SIG-M5 (cell line): ENCODE measurements at places on chromosomes 1 and 21.

DNA sequence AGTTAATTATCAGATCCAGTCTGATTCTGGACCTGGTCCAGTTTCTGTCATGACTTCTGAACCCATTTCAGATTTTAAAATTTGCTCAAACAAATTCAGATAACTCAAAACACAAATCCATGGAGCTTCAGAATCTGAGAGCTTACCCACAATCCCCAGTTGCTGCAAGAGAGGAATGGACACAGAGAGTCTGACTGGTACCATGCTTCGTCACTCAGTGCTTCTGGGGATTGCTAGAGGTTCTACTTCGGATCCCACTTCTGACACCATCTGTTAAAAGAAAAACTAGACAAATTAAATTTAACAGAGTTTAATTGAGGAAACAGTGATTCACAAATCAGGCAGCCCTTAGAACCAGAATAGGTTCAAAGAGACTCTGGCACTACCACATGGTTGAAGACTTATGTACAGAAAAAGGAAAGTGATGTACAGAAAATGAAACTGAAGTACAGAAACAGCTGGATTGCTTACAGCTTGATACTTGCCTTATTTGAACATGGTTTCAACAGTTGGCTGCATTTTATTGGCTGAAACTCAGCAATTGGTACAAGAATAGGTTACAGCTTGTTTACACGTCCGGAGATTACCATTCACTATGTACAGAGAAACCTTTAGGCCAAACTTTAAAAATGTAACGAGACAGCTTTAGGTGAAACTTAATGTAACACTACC, 60.7 kb upstream of the TEKT2 start:
- DNase-seq: no peak

DNA sequence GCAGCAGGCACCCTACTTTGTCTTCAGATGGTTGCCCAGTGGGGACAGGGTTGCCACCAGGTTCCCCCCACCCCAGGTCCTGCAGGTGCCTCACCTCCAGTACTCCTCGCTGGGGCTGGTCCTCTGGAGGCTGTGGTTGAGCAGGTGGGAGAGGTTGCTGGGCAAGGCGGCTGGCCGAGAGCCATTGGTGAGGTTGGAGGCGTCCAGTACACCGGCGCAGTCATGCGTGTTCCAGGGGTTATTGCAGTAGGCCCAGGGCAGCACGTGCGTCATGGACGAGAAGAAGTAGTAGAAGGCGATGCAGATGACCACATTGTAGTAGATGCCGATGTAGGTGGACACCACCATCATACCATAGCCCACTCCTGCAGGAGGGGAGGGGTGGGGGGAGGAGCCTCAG, 16.9 kb downstream of the CCDC24 start:
- DNase-seq: no peak

DNA sequence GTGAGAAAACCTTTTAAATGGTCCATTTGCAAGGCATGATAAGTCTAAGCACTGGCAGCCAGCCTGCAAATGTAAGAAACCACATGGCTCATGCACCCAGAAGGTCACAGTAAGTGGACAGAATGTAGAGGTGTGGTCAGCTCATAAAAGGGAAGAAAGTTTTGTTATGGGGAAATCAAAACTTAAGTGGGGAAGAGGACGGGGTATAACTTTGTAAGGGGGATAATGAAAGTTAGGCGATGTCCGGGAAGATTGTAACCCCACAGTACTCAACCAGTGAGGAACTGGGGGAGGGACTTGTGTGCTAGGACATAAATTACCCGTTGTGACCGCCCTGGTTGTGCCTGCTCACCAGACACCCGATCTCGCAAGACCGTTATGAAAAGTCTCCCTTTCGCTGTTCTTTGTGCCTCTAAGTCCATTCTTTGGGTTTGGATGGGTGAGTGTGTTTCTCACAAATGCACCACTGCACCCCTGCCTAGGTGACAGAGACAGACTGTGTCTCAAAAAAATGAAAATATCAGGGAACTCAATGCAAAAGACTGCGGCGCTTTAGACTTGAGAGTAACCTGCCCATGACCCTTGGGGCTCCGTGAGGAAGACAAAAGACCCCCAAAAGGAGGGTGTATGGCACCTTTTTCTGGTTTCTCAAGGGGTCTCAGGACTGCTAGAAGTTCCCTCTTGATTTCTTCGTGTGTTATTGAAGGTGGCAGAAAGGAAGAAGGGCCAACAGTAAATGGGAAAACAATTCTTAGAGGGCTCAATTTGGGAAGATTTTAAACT, 28.6 kb upstream of the ZNF496 start:
- DNase-seq: no peak

DNA sequence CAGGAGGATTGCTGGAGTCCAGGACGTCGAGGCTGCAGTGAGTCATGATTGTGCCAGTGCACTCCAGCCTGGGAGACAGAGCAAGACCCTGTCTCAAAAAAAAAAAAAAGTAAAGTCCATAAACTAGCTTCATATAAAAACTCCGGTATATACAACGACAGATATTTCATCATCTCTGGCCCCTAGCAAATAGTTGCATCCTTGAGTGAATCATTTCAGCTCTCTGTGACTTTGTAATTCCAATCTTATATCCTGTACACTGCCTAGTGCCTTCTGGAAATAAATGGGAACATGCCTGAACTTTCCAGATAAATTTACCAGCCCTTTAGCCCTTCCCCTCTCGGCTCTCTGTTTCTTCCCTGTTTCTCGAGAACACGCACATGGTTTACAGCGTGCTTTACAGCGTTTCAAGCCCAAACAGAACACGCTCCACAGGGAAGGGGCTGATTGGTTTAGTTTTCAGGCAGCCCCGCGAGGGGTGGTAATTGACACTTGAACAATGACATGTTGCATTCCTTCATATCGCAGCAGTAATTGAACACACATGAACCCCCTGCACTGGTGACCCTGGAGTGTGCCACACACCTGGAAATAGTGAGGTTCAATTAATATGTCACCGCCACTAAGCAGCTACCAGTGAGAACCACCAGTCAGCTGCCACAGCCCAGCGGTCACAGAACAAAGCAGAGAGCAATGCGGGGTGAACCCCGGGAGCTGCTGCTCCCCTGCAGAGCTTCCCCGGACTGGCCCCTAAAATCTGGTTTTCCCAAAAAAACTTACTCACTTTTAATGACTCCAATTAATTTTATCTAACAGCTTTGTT, 35.7 kb upstream of the SIM2 start:
- no peak for DNase-seq

DNA sequence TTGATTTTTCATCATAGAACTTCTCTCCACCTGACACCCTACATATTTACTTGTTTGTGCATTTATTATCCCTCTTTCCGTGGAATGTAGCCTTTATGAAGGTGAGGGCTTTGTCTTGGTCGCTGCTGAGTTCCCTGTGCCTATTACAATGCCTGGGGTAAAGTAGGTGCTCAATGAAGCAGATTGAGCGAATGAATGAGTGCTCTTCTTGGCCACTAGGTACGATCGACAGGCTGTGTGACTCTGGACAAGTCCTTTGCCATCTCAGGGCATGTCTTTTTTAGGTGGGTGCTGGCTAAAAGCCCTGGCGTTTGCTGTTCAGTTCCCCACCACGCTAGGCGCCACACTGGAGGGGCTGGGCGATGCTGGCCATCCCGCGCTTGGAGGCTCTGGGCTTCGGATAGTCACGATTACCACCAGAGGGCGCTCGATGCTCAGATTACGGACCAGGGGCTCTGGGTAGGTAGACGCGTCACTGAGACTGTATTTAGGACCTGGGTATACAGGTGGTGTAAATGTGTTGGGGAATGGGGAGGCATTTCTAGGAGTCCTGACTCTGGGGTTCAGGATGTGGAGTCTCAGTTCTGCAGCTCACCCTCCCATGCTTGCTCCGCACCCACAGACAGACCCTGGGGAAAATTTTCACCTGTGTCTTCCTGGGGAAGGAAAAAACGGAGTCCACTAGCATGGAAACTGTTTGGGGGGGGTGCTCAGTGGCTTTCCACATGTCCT, 71.0 kb upstream of the CSF3R start:
- DNase-seq: no peak

DNA sequence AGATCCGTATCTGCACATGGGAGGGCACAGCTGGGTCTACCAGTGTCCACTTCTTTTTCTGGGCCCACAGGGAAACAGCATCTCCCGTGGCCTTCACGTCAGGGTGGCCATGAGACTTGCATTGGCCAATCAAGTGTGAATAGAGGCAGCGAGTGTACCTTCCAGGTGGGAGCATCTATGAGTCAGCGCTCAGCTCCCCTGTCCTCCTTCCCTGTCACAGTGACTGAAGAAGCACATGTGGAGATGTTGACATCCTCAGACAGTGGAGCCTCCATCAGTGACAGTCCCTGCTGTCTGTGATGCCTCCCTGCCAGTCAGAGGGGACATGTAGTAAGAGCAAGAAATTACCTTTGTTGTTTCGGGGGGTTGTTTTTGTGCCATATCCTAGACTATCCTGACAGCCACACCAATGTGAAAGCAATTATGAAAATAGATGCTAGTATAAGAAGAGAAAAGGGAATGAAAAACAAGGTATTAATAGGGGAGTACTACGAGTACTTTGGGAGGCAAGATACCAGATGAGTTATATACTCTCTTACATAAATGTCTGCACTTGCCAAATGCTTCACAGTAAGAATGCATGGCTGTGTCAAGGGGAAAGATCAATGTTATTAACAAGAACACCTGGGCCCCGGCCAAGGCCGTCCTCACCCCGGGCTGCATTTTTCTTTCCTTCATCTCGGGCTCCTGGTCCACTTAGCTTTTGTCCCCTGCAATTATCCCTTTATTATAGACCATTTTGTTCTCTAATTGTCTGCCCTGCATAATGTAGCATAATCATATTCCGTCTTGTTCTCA, 86.0 kb downstream of the MATN1 start:
- no peak for DNase-seq

GRCh38 chr1:1082776-1083415, 8.8 kb upstream of the RNF223 start:
- DNase-seq: no peak

GRCh38 chr1:81703756-81704463, 96.8 kb upstream of the ADGRL2 start:
- DNase-seq: no peak

GRCh38 chr1:92857817-92858216, 26.0 kb downstream of the RPL5 start:
- DNase-seq: no peak

DNA sequence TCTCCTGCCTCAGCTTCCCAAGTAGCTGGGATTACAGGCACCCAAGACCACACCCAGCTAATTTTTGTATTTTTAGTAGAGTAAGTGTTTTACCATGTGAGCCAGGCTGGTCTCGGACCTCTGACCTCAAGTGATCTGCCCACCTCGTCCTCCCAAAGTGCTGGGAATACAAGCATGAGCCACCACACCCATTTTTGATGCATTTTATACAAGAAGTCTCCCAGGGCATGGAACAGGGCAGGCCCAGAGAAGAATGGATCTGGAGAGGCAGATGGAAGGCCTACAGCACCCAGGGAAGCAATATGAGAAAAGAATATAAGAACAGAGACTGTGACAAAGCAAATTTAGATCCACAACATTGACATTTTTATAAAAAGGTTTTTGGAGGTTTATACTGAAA, 18.8 kb upstream of the IFNAR1 start:
- DNase-seq: no peak

DNA sequence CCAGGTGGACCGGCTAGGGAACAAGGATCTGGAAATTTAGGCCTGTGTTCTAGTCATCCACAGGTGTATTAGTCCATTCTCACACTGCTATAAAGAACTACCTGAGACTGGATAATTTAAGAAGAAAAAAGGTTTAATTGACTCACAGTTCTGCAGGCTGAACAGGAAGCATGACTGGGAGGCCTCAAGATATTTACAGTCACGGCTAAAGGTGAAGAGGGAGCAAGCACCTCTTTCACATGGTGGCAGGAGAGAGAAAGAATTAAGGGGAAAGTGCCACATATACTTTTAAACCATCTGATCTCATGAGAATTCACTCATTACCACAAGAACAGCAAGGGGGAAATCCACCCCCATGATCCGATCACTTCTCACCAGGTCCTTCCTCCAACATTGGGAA, 174.7 kb upstream of the C1orf105 start:
- DNase-seq: no peak

GRCh38 chr1:165173409-165173808, 183.1 kb downstream of the LMX1A start:
- no peak for DNase-seq

DNA sequence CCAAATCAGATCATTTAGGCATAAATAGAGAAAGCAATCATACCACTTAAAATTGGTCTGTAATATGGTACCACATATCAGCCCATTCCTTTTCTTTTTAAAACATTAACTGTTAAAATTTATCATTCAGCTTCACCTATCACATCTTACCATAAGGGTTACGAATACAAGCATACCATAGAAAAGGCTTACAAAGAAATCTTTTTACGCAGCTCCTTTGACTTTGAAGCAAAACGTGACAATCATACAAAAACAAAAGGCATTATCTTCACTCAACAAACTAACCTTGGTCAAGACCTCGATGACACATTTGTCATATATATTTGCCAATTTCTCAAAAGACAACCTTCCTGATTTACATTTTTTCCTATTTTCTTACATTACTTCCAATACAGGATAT, 169.0 kb downstream of the SMYD3 start:
- no peak for DNase-seq

GRCh38 chr1:55990007-55990406, 589.4 kb downstream of the PLPP3 start:
- DNase-seq: no peak

- DNase-seq: no peak
These were observed 3.0 kb downstream of the LRRC8D start for GRCh38 chr1:89823679-89824292.

- no peak for DNase-seq
These were observed 5.2 kb upstream of the VTCN1 start for GRCh38 chr1:117215733-117216462.

GRCh38 chr1:198606020-198606438, 32.8 kb upstream of the PTPRC start:
- DNase-seq: no peak

- DNase-seq: no peak
These were observed 715.3 kb upstream of the CXADR start for GRCh38 chr21:16797540-16797939.

- DNase-seq: no peak
These were observed 643.5 kb downstream of the KIF26B start for GRCh38 chr1:245798349-245798711.

GRCh38 chr21:44370027-44370735, 16.8 kb downstream of the TRPM2 start:
- no peak for DNase-seq

DNA sequence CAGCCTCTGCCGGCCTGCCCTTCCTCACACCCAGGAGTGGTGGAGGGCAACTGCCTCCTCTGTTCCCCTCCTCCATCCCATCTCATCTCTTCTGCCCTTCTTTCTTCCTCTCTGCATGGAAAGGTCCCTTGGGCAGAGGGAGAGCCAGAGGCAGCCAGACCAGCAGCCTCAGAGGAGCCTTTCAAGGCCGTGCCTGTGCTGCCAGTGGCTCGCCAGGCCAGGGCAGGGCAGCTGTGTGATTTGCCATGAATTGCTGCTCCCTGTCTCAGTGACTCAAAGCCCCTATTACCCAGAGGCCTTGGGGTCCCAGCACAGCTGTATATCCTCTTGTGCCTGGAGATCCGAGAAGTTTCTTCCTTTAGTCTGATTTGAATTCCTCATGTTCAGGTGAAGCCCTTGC, 21.9 kb downstream of the TMCC2 start:
- DNase-seq: no peak
